ENCODE measurements at places on chromosomes 2 and 18. TPM values are rescaled to one million over a fixed set of nuclear protein-coding genes. Genes with fewer than 3 reads are reported as not detected.

The IL36A gene
- not detected for total RNA-seq

The SERPINB13 gene
- not detected for total RNA-seq

The CERKL gene
- not detected for total RNA-seq

The CABYR gene
- total RNA-seq, result 0.38 TPM

The HOXD13 gene
- not detected for total RNA-seq

The ACVR1C gene
- 2.6 TPM for total RNA-seq

GRCh38 chr18:55376387-55376786 lies 211.6 kb downstream of the TCF4 start:
- DNase-seq, result no peak

DNA sequence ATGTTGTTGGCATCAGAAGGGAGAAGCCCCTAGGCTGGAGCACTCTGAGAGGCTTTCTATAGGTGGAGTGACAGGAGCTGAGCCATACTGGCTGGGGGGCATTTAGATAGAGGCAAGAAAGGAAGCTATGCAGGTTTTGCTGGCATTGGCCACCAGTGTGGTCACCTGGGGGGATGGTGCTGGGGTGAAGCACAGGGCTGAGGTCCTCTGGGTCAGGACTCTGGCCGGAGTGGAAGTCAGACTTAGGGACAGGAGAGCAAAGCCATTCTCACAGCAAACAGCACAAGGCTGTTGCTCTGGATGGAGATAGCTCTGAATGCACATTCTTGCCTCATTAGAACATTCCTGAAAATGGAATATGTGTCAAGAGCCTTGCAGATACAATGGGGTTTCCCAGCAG lies 47.4 kb downstream of the NTSR2 start:
- DNase-seq, result no peak

DNA sequence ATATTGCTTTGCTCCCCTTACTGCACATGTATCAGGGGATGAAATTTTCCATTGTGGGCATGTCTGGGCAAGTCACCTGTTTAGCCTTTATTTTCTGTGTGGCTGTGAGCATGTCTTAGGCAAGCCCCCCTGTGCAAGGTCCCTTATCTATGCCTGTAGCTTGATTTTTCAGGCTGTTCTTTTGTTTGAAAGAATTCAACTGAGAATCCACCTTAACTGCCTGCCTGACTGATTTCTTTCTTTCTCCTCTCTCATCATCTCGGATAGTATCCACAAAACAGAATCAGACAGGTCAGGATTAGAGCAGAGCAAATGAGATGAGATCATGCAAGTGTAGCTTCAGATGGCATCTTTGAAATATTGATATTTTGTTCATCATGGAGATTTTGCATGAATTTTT lies 1147.5 kb upstream of the ACVR2A start:
- no peak for DNase-seq

- no peak for DNase-seq
Measured at GRCh38 chr2:195683174-195683573, 26.1 kb downstream of the SLC39A10 start.

- DNase-seq, result no peak
Measured at GRCh38 chr2:133711201-133711600, 142.9 kb upstream of the NCKAP5 start.
